ENCODE measurements at places on chromosomes 2 and 18.
A peak's percentile ranks its signal among the peaks of the same experiment; 100 is the strongest.

- DNase-seq: no peak
Measured at GRCh38 chr2:65767946-65768345, 335.5 kb upstream of the SPRED2 start.

- DNase-seq: peak; percentile 17
Measured at GRCh38 chr18:47931718-47932103, 1.3 kb upstream of the SMAD2 start.

GRCh38 chr18:74862094-74862493 is 264.4 kb downstream of the ZNF407 start:
- no peak for DNase-seq

GRCh38 chr2:29025711-29026110 is 44.6 kb downstream of the TOGARAM2 start:
- no peak for DNase-seq

- DNase-seq: no peak
Measured at GRCh38 chr2:56831780-56832179, 648.0 kb downstream of the CCDC85A start.

DNA sequence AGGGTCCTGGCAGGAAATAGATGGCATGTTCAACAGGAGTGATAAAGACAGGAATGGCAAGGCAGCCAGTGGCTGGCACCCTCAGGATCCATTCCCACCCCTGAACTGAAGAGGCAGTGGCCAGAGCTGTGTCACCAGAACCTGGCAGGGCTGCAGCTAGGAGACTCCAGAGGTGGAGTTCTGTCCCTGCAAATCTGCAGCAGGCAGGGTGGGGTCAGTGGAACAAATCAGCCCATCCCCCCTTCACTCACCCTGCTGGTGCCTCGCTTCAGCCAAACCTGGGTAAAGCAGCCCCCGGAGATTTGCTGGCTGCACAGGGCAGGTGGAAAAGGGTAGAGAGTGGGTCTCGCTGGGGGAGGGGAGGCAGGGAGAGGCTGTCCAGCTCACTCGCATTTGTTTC is 12.7 kb downstream of the INPP5D start:
- DNase-seq: no peak

- DNase-seq: no peak
Measured at GRCh38 chr2:237081596-237081995, 4.1 kb upstream of the COPS8 start.

GRCh38 chr2:196804381-196804780 is 4.8 kb downstream of the C2orf66 start:
- DNase-seq: no peak

- no peak for DNase-seq
Measured at GRCh38 chr2:64781711-64782390, 128.1 kb upstream of the SERTAD2 start.

GRCh38 chr18:48387300-48387699 is 21.9 kb downstream of the ZBTB7C start:
- no peak for DNase-seq

DNA sequence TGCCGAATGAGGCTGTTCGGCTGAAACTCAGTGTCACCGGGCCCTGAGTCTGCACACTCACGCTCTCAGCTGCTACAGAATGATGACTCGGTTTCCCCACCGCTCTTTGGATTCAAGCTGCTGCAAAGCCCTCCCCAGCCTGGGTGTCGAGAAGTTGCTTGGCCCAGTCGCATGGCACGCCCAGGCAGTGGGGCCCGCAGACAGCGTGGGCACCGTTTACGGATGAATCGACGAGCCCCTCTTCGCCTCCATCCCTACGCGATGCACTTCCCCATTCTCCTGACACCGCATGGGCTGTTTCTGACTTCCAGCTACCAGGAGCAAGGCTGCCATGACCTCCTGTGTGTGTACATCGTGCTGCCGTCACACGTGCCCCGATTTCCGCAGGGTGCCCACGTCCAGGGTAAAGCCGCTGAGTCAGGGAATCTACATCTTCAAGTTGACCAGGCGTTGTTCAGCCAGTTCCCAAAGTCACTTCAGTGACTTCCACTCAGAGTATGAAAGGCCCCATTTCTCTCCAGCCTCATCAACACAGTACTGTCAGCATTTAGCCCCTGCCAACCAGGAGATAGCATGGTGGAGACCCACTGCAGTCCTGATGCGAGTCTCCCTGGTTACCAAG is 60.3 kb upstream of the GPC1 start:
- no peak for DNase-seq

DNA sequence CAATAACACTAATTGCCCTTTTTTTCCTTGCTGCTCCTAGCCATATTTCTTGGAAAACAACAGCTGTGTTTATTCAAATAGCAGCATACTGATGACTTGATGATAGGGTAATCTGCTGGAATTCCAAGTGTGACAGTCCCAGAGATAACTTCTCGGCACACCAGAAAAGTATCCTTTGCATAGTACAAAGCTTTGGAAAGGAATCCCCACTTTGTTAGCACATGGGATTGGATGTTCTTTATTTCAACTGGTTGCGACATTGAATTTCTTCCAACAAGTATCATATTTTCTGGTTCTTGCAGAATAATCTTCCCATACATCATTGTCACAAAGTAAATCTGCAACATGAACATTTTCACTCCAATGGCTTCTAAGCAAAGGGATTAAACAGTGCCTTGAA is 445.8 kb upstream of the ACVR2A start:
- DNase-seq: no peak

- no peak for DNase-seq
Measured at GRCh38 chr2:45879936-45880335, 228.5 kb downstream of the PRKCE start.

DNA sequence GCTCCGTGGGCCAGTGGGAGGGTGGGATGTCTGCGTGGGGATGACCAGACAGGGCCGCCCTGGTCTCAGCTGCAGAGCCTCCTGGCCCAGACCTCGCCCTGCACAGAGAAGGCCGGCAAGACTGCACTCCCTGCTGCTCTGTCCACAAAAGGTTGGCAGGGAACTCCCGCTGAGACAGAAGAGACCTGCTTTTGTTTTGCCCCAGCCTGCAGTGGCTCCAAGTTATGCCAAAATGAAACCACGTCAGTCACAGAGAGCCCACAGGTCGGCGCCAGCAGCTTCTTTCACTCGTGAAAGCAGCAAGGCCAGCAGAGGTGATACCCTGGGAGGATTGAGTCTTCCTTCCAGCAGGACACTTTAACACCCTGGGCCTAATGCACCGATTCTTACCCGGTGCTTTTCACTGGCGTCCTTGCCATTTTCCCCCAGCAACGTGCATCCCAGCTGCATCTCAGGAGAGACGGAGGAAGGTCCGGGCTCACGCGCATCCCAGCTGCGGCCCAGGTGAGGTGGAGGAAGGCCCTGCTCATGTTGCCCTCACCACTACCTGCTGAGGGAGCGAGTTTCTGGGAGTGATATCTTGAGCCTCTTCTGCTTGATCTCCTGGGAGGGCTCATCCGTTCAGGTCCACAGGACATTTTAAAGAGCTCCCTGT is 22.1 kb upstream of the CTDP1 start:
- peak; percentile 74 for DNase-seq

DNA sequence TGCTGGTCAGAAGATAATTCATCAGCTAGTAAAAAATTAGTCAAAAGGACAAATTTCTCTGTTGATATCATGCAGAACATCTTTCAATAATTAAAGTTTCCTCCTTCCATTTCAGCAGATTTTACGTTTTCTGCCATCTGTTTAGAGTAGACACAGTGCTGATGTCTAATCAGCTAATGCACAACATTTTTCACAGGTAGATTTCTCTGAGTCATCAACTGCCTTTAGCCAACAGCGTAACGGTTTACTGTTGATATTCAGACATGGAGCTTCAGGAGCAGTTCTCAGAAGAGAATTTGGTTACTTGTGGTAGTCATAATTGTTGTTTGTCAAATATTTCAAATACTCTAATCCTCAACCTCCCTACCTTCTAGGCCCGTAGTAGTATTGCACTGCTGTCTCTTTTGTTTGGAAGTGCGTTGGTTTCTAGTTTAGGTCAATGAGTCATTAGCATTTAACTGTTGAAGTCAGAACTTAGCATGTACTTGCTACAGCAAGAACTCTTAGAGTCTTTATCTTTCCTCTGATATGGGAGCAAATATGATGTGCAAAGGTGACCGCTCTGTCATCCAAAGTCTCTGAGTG is 86.8 kb upstream of the TFPI start:
- DNase-seq: no peak

- DNase-seq: no peak
Measured at GRCh38 chr2:215880970-215881369, 132.4 kb downstream of the MREG start.

DNA sequence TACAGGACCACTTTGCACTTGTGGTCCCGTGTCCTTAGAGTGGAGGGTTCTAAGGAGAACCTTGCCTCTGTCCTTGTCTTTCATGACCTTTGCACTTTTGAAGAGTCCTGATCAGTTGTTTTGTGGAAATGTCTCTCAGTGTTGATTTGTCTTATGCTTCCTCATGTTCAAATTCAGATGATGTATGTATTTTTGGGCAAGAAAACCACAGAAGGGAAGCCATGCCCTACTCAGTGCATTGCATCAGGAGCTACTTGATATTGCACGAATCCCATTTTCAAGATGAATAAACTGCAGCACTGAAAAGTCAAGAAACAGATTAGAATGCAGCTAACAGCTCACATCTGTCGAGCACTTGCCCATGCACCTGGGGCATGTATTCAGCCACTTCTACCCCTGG is 152.2 kb downstream of the INHBB start:
- no peak for DNase-seq

GRCh38 chr2:26692279-26692896 is at the start of gene KCNK3:
TSS of gene KCNK3 (plus strand) at chr2:26692722. CDS start at chr2:26692876, 154 bp downstream.
- peak; percentile 64 for DNase-seq

- DNase-seq: no peak
Measured at GRCh38 chr2:55958756-55959155, 35.2 kb upstream of the EFEMP1 start.

- DNase-seq: no peak
Measured at GRCh38 chr2:20371323-20372025, 20.8 kb upstream of the PUM2 start.

DNA sequence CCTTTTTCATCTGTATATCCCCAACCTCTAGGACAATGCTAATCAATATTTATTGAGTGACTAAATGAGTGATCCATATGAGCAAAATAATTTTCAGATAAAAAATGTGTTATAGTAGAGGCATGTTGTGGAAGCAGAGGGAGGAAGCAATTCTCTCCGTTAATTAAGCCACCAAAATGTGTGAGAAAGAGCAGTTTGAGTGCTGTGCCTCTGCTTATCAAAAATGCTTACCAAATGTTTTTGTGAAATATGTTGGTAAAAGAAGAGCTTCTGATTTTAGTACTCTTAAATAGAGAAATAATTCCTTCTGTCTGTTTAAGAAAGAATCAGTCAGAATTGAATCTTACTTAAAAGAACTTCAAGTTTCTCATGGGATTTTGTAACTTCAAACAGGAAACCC is 90.3 kb downstream of the DTNA start:
- no peak for DNase-seq

DNA sequence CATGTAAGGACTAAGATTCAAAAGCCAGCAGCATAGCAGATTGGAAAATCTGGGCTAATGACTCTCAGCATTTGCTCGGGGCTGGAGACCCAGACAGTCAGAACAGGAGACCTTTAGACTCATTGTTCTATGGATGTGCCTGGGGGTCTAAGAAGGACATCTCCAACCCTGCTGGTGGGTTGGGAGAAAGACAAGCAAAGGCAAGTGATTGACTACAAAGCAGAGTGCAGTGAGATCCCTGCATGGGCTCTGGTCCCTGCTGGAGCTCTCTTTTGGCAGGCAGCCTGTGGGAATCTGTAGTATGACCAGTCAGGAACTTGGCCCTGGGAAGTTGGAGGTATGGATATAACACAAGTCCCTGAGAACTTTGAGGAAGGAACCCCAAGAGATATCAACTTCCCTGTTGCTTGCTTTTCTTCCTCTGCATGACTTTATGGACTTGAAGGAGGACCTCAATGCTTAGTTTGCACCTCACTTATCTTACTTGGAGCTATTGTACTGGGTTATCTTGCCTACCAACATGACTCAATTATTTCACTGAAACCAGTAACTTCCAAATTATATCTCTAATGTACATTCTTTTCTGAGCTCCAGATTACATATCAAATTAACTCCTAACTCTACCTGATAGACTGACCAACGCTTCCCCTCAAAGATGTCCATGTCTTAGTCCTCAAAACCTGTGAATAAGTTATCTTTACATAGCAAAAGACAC is 236.0 kb downstream of the CYRIA start:
- no peak for DNase-seq

DNA sequence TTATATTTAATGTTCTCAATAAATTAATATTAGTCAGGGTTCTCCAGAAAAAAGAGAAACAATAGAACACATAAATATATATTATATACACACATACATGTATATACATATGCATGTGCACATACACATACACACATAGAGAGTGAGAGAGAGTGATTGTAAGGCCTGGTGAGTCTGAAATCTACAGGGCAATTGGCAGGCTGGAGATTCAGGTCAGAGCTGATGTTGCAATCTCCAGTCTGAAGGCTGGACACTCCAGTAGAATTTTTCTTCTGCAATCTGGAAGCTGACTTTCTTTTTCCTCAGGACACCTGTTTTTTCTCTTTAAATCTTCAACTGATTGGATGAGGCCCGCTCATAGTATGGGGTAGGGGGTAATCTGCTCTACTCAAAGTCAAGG is 3.2 kb downstream of the TMEM182 start:
- no peak for DNase-seq

- DNase-seq: no peak
Measured at GRCh38 chr2:66170744-66171330, 264.1 kb upstream of the MEIS1 start.

GRCh38 chr2:234812851-234813250 is 139.0 kb upstream of the SH3BP4 start:
- DNase-seq: no peak

DNA sequence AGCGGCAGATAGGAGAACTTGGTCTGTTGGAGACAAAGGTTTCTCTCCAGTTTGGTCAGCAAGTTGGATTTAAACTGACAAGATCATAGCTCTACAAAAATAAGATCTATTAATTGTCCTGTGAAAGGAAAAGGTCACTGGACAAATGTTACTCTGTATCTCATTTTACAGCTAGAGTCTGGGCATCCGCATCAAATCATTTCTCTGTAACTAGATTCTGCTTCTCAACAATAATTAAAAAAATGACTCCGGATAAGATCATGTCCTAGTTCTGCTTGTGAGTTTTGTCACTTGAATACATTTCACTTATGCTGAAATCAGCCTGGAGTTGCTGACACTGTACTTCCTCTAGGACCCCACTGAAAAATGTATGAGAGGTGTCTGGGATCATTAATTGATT is 310.8 kb downstream of the ALK start:
- no peak for DNase-seq

All from prostate gland (tissue), 2 donors.